ENCODE measurements at places on chromosomes 16 and 17.

- DNase-seq = no peak
These were observed 34.1 kb upstream of the ENPP7 start for GRCh38 chr17:79696610-79696982.

DNA sequence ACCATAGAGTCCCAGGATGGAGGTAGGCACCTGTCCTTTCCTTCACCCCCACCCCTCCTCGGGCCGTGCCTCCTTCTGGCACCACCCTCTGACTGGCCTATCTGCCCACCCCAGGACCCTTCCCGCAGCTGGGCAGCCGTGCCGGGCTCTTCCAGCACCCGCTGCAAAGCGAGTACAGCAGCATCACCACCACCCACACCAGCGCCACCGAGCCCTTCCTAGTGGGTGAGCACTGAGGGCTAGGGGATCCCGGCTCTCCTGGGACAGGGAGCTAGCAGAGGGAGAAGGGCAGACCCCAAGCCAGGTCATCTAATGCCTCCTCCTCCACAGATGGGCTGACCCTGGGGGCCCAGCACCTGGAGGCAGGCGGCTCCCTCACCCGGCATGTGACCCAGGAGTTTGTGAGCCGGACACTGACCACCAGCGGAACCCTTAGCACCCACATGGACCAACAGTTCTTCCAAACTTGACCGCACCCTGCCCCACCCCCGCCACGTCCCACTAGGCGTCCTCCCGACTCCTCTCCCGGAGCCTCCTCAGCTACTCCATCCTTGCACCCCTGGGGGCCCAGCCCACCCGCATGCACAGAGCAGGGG lies 7.8 kb downstream of the GALK1 start:
- DNase-seq = no peak

- DNase-seq = no peak
These were observed 11.1 kb downstream of the VAC14 start for GRCh38 chr16:70789595-70790447.

DNA sequence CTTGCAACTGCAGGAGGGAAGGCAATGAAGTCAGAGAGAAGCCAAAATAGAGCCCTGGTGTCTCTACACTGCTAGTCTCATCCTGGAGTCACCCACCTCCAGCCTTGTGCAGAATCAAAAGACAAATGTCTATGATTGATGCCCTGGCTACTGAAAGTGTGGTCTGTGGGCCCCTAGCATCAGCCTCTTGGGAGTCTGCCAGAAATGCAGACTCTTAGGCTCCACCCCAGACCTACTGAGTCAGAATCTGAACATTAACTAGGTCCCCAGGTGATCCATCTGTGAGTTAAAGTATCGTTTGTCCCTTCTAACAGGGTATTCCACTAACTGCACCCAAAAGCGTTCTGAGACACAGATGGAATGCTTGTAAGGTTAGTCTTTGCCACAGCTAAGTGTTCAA lies 21.2 kb downstream of the EARS2 start:
- DNase-seq = no peak

DNA sequence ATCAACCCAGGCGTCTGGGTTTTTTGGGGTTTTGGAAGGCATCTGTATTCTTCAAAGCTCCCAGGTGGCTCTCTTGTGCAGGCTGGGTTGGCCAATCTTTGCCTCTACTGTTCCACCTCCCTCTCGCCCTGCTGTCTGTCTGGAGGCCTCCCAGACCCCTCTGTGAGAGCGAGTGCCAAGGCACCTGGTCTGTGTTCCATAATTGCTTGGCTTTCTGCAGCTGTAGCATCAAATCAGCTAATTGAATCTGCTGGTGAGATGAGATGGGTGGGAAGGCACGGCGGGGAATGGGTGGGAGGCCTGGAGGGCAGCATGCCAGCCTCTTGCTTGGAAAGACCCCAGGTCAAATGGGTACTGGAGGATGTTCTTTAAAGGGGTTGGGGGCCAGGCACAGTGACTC lies 52.5 kb upstream of the CLEC19A start:
- no peak for DNase-seq

GRCh38 chr16:46731691-46732555 lies 16.2 kb downstream of the MYLK3 start:
- DNase-seq = no peak

GRCh38 chr17:67258821-67259468 lies 13.9 kb upstream of the HELZ start:
- no peak for DNase-seq

DNA sequence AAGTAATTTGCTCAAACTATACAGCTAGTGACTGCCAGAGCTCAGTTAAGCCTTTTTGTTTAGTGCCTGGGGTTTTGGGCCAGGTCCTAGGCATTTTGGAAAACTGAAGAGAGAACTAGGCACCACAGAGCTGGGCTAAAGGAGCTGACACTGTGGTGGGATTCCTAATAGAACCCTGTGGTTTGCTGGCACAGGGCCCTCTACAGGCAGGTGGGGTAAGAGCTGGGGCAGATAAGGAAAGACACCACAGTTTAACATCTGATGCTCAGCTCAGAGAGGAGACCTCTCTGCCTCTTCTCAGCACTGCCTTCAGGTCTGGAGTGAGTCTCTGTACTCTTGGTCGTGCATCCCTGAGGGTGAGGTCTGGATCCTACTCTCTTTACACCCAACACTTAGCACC lies 121.2 kb downstream of the SNX11 start:
- DNase-seq = no peak

- DNase-seq = no peak
These were observed 73.1 kb downstream of the KSR1 start for GRCh38 chr17:27529230-27529796.

GRCh38 chr17:31744511-31744951 lies 114.5 kb downstream of the COPRS start:
- DNase-seq = no peak

- no peak for DNase-seq
These were observed 191.2 kb upstream of the KIF2B start for GRCh38 chr17:53631486-53631885.

- no peak for DNase-seq
These were observed 347.2 kb downstream of the SOX9 start for GRCh38 chr17:72467841-72468653.

GRCh38 chr17:38982858-38983746 lies 15.9 kb upstream of the FBXO47 start:
- DNase-seq = no peak

- peak; percentile 71 for DNase-seq
These were observed 22.5 kb upstream of the SLC35B1 start for GRCh38 chr17:49730078-49730784.

GRCh38 chr17:1116602-1117001 lies 63.2 kb downstream of the ABR start:
- no peak for DNase-seq

DNA sequence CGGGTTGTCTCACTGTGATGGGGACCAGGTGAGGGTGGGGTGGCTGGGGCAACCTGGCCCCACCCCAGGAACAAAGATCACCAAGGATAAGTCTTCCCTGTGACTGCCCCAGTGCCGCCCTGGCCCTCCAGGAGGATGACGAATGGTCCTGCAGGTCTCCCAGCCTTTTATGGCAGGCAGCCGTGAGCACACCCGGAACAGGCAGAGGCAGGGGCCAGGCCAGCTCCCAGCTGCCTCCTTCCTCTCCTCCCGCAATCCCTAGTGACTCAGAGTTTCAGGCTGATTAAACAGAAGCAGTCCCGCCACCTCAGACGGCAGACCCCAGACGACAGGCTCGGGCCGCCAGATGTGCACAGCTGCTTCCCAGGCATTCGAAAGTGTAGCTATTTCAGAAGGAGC lies 13.3 kb downstream of the JUP start:
- no peak for DNase-seq

GRCh38 chr16:89478576-89479221 lies 11.7 kb downstream of the ANKRD11 start:
- DNase-seq = no peak

- DNase-seq = no peak
These were observed 13.8 kb upstream of the KCNJ18 start for GRCh38 chr17:21678393-21679081.

DNA sequence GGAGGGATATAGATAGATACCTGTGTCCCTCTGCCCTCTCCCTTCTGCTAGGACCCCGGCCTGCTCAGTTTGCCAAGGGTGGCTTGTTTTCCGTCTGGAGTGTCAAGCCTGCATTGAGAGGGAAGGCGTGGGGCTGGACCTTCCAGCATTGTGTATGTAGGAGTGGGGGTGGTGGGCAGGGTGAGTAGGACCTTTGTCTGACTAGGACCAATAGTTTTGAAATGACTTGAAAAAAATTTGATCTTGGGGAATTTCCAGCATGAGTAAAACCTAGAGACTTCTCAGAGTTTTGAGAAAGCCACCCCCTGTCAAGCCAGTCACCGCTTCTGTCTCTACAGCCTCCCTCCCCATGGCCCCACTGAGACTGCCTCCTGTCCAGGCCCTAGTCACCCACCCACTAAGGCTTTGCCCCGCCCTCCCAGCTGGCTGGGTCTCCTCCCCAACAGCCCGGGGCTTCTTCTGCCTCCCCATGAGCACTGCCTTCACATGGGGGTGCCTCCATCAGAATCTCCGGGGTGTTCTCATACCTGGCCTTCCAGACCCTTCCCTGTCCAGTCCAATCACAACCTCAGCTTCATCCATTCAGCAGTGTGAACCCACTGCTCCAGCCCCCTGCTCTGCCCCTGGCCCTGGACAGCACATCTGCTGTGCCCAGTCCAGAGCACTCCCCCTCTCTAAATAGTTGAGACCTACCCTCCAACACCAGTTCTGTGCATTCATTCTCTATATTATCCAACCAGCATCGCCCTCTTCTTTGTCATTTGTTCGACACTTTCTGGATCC lies 207.0 kb downstream of the MSI2 start:
- DNase-seq = no peak

GRCh38 chr17:10041916-10042588 lies 137.0 kb upstream of the RCVRN start:
- no peak for DNase-seq

DNA sequence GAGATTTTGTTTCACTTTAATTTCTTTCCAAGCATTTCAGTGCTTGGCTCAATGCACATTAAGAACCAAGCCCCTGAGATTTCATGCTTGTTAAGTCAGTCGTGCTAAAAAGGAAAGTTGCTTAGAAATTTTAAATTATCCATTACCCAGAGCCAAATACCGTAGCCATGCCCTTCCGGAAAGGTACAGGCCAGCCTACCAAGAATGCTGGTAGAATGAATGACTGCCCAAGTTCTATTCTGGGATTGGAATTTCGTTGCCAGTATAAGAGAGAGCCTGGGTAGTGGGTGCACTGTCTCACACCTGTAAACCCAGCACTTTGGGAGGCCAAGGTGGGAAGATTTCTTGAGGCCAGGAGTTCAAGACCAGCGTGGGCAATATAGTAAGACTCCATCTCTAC lies 194.0 kb downstream of the KATNIP start:
- DNase-seq = no peak

GRCh38 chr17:65433157-65433556 lies 128.3 kb downstream of the AXIN2 start:
- no peak for DNase-seq

GRCh38 chr17:49388692-49389513 lies 25.8 kb downstream of the PHB1 start:
- DNase-seq = no peak

GRCh38 chr17:17638467-17638866 lies 42.8 kb upstream of the RAI1 start:
- DNase-seq = no peak

- no peak for DNase-seq
These were observed 118.3 kb downstream of the BANP start for GRCh38 chr16:88069397-88070168.

- no peak for DNase-seq
These were observed 33.7 kb downstream of the SRCIN1 start for GRCh38 chr17:38571833-38572668.

DNA sequence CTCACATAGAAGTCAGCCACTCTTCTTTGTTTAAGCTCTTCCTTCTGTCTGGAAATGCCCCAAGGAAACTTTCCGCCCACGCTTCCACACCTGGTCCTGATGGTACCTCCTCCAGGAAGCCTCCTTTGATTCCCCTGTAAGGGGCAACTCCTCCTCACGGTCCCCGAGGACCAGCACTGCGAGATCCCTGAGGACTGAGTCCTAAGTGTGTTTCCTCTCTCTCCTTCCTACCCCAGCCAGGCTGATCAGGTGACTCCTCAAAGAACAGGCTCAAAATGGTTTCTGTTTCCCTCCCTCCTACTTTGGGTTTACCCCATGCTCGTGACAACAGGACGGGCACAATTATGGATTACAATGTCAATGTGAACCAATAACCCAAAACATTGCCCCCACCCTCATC lies 63.0 kb upstream of the MED9 start:
- no peak for DNase-seq

GRCh38 chr17:21467739-21468490 lies 91.8 kb downstream of the KCNJ12 start:
- no peak for DNase-seq

DNA sequence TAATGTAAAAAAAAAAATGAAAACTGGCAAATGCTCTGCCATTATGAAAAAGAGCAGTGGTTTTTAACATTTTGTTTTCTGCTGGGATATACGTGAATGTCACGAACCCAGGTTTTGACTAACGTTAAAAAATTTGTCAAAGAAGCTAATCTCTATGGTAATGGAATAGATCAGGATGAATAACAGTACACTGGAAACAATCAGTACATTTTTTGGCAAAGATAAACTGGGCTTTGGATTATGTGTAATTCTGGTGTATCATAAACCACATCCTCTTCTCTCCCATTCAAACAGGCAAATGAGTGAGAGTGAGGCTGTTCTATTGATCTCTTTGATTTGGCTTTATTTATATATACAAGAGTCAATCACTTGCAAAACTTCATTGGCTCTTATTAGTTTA lies 207.0 kb upstream of the IRX3 start:
- no peak for DNase-seq

DNA sequence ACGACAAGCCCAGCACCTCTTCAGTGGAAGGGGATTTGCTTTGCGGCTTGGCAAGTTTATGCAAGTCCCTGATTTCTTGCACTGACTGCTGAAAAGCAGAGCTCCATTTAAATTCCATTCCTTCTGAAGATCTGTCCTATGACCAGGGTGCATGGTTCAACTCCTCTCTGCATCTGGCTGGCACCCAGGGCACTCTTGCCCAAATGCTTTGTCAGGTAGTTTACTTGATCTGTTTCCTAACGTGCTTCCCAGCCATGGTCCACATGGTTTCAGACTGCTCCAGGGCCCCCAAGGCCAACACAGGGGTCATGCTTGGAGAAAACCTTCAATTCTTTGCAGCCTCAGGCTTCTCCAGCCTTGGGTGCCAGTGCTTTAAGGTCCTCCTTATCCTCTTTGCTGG lies 11.2 kb upstream of the HP start:
- no peak for DNase-seq

DNA sequence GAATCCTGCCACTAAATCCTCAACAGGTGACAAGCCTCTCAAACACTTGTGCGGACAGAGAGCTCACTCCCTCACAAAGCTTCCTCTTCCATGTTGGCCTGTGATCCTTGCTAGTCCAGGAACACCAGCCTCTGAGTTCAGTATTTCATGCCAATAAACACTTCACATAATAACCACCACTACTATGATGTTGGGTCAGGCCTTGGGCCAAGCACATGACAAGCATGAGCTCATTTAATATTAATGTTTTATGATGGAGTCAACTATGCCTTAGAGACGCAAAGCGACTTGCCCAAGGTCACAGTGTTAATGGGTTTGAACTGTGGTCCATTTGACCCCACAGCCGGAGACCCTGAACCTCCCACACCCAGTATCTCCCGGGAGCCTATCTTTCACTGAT lies 129.1 kb downstream of the GAS7 start:
- DNase-seq = no peak

Data from substantia nigra (tissue), 51 donors.